ENCODE measurements at places on chromosomes 2 and 18.

- no peak for DNase-seq
These were observed 54.7 kb downstream of the ATL2 start for GRCh38 chr2:38322224-38322914.

DNA sequence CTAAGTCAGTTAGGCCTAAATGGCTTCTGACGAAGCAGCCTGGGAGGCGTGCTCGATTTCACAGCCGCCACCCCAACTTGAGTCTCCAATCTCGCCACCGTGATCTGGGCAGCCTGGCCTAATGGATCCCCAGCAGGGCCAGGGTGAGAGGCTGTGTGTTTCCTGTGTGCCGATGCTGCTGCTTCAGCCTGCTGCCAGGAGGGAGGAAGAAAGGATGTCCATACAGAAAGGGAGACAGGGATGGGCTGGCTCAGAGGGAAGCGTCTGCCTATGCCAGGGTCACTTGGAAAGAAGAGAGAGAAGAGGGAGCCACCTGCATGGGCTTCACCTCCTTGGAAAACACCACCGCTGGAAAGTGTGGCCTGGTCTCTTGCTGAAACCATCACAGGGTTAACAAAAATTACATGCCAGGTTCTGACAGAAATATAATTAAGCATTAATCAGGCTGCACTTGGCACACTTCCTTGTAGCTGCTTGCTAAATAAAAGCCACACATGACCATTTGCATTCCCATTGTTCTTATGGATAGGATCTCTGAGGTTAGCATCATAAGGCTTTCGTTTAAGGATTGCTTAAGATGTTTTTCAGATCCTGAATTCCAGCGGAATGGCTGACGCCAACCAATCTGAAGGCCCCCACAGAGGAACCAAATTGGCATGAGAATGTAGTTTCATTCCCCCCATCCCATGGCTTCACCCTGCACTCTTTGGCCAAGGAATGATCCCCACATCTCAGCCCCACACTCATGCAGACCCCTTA, 108.8 kb upstream of the SLC1A4 start:
- DNase-seq, result no peak

DNA sequence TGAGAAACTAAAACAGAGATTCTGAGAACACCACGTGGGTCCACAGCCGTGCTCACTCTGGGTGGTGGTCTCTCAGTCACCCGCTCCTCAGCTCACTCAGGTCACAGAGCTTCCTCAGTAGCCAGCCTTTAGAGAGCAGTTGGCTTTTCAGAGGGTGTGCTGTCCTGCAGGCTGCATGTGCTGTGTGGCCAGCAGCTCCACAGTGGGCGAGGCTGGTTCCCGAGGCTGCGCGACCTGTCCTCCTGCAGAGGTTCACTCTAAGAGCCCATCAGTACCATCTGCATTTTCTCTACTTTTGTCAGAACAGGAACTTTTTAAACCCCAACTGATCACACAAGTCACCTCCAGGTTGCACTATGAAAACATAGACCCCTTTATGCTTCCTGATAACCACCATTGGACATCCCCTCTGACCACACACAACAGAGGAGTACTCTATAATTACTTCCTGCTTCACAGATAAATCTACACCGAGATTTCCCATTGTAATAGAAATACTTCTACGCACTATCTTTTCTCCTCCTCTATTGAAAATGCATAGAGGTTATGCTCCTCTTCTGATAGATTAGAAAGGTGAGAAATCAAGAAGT, 93.1 kb downstream of the GYPC start:
- DNase-seq, result no peak

DNA sequence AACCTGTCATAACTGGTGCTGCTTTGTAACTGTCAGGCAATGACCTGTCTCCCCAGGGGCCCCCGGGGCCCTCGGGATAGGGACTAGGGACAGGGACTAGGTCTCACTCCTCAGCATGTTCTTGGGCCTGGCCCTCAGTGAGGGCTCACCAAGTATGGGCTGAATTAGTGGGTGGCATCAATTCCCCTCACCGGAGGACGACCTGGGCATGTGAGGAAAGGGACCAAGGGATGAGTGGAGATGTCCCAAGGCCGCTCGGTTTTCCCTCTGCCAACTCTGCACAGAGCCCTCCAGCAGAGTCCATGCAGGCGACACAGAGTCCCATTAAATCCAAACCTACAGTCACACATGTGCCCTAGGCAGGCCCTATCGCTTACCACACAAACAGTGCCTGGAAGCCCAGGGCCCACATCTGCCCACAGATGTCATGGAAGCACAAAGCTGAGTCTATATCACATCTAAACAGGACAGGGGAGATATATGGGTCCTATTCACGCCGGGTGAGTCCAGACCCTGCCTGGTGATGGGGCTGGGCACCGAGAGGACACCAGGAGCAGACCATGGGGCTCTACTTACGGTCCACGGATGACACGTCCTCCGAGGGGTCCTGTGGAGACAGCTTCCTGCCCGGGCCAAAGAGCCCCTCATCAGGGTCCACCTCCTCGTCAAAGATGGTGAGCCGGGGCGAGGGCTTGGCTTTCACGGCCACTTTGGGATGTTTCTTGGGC, 26.6 kb downstream of the HS1BP3 start:
- DNase-seq, result peak; percentile 64

GRCh38 chr2:158845859-158846258, 50.7 kb downstream of the DAPL1 start:
- DNase-seq, result no peak

DNA sequence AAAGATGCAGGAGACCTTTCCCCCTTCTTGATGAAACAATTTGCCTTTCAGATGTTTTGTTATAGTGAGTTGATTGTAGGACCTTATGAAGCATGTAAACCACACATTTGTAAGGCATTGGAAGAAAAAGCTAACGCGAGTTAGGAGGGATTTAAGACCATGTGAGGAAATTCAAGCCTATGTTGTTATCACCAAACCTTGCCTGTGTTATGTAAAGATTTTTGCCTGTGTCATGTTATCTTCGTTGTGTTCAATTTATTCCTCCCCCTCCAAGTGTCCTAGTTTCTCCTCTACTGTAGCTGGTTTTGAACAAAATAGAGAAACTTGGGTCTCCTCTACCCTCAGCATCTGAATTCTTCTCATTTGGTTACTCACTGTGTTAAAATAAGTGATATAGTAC, 173.0 kb downstream of the NEDD4L start:
- no peak for DNase-seq

GRCh38 chr2:110853516-110853915, 121.1 kb downstream of the ACOXL start:
- DNase-seq, result no peak

- DNase-seq, result no peak
These were observed 39.5 kb downstream of the TMEM163 start for GRCh38 chr2:134679294-134679693.

GRCh38 chr2:33316328-33316727, 160.1 kb upstream of the RASGRP3 start:
- no peak for DNase-seq

GRCh38 chr18:1304392-1304992, 399.8 kb downstream of the ADCYAP1 start:
- no peak for DNase-seq

GRCh38 chr2:109655287-109655686, 41.1 kb downstream of the SOWAHC start:
- no peak for DNase-seq

GRCh38 chr2:239216614-239217273, 184.1 kb downstream of the HDAC4 start:
- DNase-seq, result peak; percentile 60

- DNase-seq, result no peak
These were observed 138.0 kb downstream of the AKAIN1 start for GRCh38 chr18:5058768-5059695.

DNA sequence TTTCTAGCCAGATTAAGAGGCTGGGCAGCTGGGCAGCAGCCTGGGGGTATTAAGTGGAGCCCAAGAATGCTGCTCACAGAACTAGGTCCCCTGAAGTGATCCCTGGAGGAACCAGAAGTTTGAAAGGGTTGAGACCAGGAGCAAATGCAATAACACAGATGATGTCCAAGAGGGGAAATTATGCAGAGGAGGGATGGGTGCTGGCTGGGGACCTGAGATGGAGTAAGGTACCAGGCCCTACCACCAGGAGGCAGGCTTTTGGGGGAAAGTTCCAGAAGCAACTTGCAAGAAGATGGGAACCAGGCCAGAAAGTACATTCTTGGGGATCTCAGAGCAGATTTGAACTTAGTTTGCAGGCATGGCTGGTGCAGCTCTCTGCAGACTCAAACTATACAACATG, 175.1 kb downstream of the NCK2 start:
- no peak for DNase-seq

- DNase-seq, result no peak
These were observed 507.2 kb downstream of the CMPK2 start for GRCh38 chr2:6358546-6358945.

DNA sequence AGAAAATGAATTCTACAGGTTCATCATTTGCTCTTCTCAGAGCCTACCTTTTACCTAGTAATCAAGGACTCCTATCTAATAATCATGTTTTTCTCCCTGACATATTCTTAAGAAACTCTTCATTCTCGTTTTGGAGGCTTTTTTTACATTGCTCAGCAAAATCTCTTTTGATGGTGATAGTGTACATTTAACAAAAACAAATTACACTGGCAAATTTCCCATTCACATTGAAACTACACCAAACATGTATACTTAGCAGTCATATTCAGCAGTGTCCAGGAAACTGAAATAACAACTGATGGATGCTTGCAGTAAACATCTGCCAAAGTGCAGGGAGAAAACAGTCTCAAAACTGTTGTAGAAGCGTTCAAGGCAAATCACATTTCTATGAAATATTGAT, 4.4 kb upstream of the VIT start:
- no peak for DNase-seq

GRCh38 chr2:140759426-140760156, 1371.2 kb downstream of the LRP1B start:
- no peak for DNase-seq

DNA sequence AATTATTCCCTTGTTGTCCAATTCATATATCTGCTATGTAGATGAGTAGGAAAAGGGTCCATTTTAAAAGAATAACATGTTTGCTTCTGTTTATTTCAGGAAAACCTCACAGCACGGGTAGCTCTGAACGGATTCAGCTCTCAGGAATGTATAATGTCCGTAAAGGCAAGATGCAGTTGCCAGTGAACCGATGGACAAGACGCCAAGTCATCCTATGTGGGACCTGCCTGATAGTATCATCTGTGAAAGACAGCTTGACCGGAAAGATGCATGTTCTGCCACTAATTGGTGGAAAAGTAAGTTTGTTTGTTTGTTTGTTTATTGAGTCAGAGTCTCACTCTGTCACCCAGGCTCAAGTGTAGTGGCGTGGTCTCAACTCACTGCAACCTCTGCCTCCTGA, 114.6 kb downstream of the PHLPP1 start:
- no peak for DNase-seq

DNA sequence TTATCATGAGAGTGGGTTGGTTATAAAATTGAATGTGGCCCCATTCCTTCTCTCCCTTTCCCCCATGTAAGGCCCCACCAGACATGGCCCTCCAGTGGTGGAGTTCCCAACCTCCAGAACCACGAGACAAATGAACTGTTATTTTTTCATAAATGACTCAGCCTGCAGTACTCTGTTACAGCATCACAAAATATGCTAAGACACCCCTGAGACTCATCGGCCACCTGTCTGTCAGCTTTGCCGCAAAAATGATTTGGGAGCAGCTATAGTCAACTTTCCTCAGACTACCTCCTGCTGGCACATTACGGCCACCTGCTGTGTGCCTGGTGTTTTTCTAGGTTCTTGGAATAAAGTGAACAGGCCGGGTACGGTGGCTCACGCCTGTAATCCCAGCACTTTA, 21.4 kb upstream of the C1QL2 start:
- DNase-seq, result no peak

GRCh38 chr2:113703386-113704299, 52.8 kb downstream of the SLC35F5 start:
- DNase-seq, result no peak

- no peak for DNase-seq
These were observed 24.5 kb downstream of the IMPA2 start for GRCh38 chr18:12005538-12006487.

- no peak for DNase-seq
These were observed 111.9 kb upstream of the LYPD6 start for GRCh38 chr2:149218497-149218896.

DNA sequence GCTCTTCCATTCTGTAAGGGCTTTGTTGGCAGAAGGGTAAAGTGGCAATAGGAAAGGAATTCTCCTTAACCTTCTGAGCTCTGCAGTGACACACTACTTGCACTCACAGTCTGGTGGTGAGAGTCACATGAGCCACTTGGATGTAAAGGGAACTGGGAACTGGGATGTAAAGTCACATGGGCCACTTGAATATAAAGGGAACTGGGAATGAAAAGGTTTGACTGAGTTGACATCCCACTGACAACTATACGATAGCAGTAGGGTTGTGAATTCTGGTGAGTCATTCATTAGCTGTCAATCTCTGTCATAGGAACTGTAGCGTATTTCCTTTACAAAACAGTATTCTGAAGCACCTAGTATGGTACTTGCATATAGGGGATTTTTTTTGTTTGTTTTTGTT, 5.5 kb downstream of the RPE start:
- DNase-seq, result no peak

- no peak for DNase-seq
These were observed 384.6 kb downstream of the STK39 start for GRCh38 chr2:167862782-167863181.

- no peak for DNase-seq
These were observed 131.4 kb downstream of the ZNF236 start for GRCh38 chr18:76953583-76954233.

- DNase-seq, result peak; percentile 33
These were observed 80.3 kb downstream of the RTP5 start for GRCh38 chr2:241949736-241950412.

GRCh38 chr2:232641153-232641848, 7.9 kb downstream of the EFHD1 start:
- no peak for DNase-seq

DNA sequence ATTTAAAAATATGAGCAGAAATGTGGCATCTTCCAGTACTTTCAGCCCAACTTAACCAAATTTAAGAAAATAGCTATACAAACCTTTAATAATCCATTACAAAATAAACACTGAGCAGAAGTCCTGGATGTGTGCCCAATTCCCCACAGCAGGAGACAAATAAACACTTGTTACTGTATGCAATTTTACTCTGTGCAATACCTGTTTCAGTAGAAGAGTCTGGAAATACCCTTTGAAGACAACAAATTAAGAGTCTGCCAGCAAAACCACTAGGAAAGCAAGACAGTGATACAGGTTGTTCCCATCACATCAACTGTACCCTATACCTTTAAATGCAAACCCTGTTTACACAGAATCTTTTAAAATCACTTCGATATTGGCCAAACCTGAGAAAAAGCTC, 41.4 kb upstream of the RNU4ATAC start:
- DNase-seq, result no peak

- DNase-seq, result no peak
These were observed 83.8 kb downstream of the TMEM247 start for GRCh38 chr2:46563186-46563585.

DNA sequence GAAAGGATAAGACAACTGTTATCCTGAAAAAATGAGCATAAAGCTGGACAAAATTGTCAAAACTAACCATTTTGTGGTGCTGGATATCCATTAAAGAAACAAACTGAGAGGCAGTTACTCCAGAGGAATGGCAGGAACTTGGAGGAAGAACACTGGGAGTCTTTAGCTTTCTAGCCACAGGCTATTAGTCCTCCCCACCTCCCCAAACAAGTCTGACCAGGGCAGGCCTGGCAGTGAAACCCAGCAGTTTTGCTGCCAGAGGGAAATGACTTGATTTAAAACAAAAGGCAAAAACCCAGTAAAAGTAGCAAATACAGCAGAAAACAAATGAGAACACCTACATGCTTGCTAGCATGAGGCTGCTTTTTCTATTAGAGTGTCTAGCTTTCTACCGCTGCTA, 34.9 kb downstream of the OSBPL1A start:
- DNase-seq, result no peak

GRCh38 chr18:23631746-23632145, 31.0 kb downstream of the ANKRD29 start:
- no peak for DNase-seq

- no peak for DNase-seq
These were observed 62.0 kb upstream of the SGPP2 start for GRCh38 chr2:222362336-222362735.

Measured in cardiac septum (tissue), 1 donor.